ENCODE measurements at places on chromosomes 4 and X. TPM values are rescaled to one million over a fixed set of nuclear protein-coding genes. Genes with fewer than 3 reads are reported as not detected.

EFNB1 gene
- 2.9 TPM for total RNA-seq

TMEM144 gene
- not detected for total RNA-seq

RNF212 gene
- total RNA-seq = 5.6 TPM

NPNT gene
- not detected for total RNA-seq

SASH3 gene
- 69.0 TPM for total RNA-seq

CFP gene
- 18.6 TPM for total RNA-seq

CXorf65 gene
- total RNA-seq = 71.9 TPM

PABPC5 gene
- total RNA-seq = not detected

ERAS gene
- total RNA-seq = not detected

CHRDL1 gene
- not detected for total RNA-seq

STIM2 gene
- 53.7 TPM for total RNA-seq

CFAP99 gene
- total RNA-seq = not detected

IL21 gene
- 0.14 TPM for total RNA-seq

SPP1 gene
- total RNA-seq = not detected

SHROOM4 gene
- not detected for total RNA-seq

XG gene
- total RNA-seq = not detected

ODAPH gene
- total RNA-seq = not detected

NLGN4X gene
- total RNA-seq = 0.11 TPM

CXCR3 gene
- 19.5 TPM for total RNA-seq

PNMA6F gene
- not detected for total RNA-seq

BMP3 gene
- not detected for total RNA-seq

SSX4 gene
- total RNA-seq = not detected

PROM1 gene
- total RNA-seq = not detected

JAKMIP1 gene
- 2.0 TPM for total RNA-seq

FDCSP gene
- total RNA-seq = not detected

FAM13A gene
- total RNA-seq = 9.6 TPM

EVC gene
- total RNA-seq = 0.70 TPM

PSAPL1 gene
- total RNA-seq = not detected

NUP62CL gene
- total RNA-seq = 0.81 TPM

ITGB1BP2 gene
- total RNA-seq = 3.4 TPM

ASB12 gene
- not detected for total RNA-seq

TMEM255A gene
- total RNA-seq = not detected

FABP2 gene
- not detected for total RNA-seq

GPM6B gene
- total RNA-seq = not detected

USP51 gene
- total RNA-seq = 2.3 TPM

SULT1B1 gene
- total RNA-seq = 10.2 TPM
